GOT3 (cell line): ENCODE measurements at places on chromosomes 11 and 22.

DNA sequence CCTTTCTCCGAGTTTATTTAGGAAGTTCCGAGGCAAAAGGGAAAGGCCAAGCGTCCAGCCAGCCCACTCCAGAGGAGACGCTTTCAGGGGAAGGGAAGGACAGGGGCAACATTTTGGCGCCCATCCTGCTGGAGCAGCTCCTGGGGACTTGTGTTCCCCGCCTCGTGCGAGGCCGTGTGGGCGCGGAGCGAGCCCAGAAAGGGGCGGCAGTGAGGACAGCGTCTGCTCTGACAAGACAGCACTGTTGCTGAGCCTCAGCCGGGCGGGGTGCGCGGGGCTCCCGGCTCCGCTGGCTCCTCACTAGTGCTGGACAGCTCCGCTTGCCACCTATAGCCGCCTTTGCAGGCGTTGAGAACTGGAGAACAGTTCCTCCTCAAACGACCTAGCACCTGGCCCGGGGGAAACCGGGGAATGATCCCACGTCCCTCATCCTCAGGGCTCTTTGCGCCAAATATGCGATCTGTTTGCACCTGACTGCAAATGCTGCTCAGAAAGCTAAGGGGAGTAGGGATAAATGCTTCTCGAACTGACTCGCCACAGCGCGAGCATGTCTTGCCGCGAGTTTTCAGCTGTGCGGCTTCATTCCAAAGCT is 722 bp upstream of the GUCY1A2 start:
- no peak for DNase-seq

- no peak for DNase-seq
Observed at GRCh38 chr11:122165607-122166371, 49.8 kb upstream of the BLID start.

- DNase-seq, result no peak
Observed at GRCh38 chr11:104490182-104490581, 326.2 kb upstream of the PDGFD start.

DNA sequence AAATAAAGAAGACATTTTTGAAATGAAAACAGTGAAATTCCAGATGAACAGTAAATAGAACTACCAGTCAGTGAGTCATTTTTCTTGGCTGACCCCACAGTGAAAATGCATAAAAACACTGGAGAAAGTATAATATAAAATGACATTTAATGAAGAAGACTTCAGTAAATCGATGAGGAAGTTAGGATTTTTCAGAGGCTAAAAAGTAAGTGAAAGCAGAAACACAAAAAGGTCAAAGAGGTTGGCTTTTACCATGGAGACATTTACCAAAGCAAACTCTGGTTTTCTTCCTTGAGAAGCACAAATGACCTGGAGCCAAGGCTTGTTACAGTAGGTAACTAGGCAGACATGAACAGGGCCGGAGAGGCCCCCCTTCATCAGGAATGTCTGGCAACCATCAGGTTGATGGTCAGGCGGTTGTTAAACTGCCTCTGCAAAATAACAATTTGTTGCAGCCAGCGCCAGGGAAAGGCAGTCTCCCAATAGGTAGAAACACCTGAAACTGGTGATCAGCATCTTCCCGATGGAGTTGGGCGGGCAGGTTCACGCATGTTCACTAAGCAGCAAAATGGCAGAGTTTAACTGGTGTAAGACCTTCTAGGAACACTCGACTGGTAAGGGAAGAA is 16.7 kb upstream of the TMEM123 start:
- DNase-seq, result no peak

DNA sequence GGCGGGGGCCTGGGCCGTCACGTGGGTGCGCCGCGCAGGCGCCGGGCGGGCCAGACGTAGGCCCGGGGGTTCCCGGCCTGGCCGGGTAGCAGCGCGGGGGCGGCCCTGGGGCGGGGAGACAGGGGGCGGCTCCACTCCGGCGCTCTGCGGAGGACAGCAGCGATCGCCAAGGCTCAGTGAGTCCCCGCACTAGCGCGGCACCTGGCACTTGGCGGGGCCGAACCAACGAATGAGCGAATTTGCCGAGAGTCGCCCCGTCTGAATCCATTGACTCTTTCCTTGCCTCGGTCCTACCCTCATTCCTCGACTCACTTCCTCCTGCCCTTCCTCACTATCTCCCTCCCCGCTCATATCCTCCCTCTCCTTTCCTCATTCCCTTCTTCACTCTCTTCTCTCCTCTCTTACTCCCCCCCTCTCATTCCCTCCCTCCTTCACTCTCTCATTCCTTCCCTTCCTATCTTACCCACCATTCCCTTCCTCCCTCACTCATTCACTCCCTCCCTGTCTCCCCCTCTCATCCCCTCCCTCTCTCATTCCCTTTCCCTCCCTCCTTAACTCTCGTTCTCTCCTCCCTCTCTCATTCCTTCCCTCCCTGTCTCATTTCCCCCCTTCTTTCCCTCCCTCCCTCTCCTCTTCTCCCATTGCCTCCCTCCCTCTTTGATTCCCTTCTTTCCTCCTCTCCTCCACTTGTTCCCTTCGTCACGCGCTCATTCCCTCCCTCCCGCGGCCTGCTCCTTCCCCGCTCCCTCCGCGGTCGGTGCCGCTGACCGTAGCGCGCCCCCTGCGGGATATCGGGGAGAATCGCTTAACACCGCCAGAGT is 476 bp upstream of the KLHL22 start:
- peak; percentile 64 for DNase-seq

DNA sequence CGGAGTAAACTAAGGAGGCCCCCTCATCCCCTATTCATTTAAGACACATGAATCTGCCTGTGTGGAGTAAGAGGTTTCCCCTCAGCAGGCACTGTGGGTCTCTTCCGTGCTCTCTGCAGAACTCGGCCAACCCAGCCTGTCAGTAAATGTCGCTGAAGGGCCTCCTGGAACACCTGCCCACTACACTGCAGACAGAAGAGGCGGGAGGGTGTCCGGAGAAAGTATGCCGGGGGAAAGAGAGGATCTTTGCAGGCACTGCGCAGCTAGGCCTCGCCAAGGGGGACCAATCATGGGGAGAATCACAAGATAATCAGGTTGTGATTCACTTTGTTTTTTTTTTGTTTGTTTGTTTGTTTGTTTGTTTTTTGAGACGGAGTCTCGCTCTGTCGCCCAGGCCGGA is 110.8 kb downstream of the MORC2 start:
- DNase-seq, result no peak

- DNase-seq, result no peak
Observed at GRCh38 chr11:116840746-116841296, 3.4 kb upstream of the APOA1 start.
